Fibroblast of the aortic adventitia (primary cell): ENCODE measurements at places on chromosomes 7 and 10.

GRCh38 chr10:126104767-126105166 lies 208.4 kb downstream of the FANK1 start:
- peak; percentile 21 for DNase-seq

- no peak for DNase-seq
Measured at GRCh38 chr7:110650328-110650727, 440.6 kb upstream of the LRRN3 start.

- DNase-seq = no peak
Measured at GRCh38 chr10:86673827-86674581, 5.7 kb downstream of the LDB3 start.

DNA sequence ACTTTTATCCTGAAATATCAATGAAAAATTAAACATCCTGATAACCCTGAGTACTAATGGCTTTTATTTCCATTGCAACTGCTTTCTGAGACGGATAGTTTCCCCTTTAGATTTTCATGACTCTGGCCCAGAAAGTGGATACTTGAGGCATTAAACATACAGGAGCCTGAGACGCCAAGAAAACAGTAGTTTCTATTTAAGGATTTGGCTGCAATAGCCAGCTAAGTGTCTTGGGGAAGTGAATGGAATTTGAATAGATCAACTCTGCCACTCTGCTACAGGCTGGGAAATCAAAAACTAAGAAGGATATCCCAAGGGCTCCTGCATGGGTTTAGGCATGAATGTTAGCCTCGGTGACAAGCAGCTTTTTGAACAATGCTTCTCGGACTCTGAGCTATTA lies 24.7 kb upstream of the GPAM start:
- DNase-seq = peak; percentile 77

- no peak for DNase-seq
Measured at GRCh38 chr7:187227-187927, 5.0 kb upstream of the FAM20C start.

GRCh38 chr10:4199196-4199595 lies 414.2 kb upstream of the KLF6 start:
- no peak for DNase-seq

DNA sequence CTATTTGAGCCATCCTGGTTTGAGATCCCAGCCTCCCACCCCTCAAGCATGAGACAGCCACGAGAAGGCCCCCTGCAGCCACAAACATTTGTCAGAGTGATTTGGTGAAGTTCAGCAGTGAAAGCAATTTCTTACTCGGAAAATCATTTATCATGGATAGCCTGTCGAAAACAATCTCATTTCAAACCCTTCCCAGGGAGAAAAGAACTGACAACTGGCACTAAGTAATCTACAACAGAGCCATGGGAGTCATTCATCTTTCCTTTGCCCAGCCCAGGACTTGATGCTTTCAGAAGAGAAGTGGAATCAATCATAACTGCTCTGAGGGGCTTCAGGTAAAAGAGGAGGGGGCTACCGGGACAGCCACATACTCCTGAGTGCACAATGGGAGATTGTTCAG lies 411.2 kb downstream of the KCNMA1 start:
- no peak for DNase-seq

DNA sequence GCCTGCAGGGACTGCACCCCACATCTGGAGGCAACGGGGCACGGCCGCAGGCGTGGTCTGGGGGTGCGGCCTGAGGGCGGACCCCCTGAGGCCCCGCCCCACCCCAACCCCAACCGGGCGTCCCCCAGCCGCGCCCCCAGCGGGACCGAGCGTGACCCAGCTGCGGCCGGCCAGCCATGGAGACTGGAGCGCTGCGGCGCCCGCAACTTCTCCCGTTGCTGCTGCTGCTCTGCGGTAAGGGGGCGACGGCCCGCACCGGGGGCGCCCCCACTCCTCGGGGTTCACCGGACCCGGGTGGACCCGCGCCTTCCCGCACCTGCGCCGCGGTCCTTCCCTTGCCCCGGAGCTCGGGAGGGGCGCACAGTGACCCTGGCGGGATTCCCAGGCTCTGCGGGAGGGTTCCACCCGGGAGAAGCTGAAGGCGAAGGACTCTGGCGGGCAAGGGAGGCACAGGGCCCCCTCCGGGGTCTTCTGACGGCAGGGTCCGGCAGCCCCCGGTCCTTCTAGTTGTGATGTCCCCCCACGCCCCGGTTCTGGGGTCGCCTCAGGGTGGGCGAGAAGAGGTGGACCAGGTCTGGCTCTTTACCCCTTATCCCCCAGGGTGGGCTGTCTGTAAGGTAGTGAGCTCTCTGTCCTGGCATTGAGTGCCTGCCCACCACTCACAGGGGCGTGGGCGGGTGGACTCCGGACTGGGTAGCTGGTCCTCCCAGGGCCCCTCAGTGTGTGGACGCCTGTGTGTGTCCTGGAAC lies at the start of gene RAMP3:
RAMP3 (plus strand) TSS at position 139 of the 749 bp plus-strand sequence; CDS start at position 177, 38 bp downstream.
- DNase-seq = no peak

DNA sequence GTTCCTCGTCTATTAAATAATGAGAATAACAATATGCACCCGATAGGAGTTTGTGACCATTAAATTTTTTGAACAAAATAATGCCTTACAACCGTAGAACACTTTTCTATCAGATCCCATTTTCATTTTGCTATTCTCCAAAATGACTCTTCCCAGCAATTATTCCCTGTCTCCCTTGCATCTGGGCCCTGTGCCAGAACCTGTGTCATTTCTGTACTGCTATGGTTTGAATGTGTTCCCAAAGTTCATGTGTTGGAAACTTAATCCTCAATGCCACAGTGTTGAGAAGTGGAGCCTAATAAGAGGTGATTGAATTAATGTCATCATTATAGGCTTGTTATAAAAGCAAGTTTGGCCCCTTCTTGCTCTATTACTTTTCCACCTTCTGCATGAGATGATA lies 33.2 kb upstream of the SMNDC1 start:
- peak; percentile 60 for DNase-seq

GRCh38 chr10:126628746-126629145 lies 41.7 kb downstream of the C10orf90 start:
- DNase-seq = no peak

DNA sequence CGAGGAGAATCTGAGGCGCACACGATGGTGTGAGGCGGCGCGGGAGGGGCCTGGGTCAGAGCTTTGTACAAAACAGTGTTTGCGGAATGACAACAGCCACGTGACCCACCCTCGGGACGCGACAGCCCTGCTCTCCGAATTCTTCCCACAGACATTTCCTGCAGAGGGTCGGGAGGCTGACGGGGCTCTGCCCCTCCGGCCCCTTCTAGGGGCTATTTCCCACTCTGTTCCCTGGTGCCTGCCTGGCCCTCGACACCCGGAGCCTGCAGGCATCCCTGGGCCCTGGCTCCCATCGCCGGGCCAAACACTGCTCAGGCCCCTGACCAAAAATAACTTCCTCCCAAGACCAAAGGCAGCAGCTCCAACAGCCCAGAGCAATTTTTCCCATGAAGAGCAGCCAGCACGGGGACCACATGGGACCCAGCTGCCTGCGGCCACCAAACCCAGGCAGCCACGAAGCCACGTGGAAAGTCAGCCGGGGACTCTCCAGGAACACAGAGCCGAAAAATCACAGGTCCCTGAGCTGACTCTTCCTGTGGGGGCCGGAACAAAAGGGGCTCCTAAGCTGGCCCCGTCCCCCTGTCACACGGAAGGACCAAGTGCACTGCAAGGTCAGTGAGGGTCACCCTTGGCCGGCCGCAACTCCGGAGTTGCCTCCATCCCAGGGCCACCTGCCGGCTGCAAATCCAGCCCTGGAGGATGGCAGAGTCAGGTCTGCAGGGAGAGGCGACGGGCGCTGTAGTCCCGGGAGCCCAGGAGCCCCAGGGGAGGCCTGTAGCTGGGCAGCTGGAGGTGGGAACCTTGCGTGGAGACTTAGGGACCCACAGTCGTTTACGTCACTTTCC lies 42.0 kb downstream of the PAPOLB start:
- no peak for DNase-seq

DNA sequence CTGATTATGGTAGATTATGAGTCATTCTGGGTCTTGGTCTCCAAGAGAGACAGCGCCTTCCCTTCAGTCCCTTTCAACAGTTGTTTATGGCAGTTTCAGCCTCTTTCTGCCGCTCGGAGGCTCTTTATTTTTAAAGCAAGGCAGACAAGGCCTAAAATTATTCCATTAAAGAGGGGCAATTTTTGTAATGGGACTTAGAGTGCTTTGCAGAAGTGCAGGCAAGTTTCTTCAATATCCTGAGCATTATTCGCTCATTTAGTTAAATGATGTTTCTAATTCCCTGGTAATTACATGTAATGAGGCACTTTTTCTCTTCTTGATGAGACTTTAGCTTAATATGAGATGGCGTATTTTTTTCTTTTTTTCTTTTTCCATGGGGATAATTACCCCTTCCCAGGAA lies 33.6 kb downstream of the BUB3 start:
- no peak for DNase-seq

GRCh38 chr10:104337521-104337984 lies 712 bp downstream of the ITPRIP start:
- peak; percentile 50 for DNase-seq

GRCh38 chr10:132665946-132666704 lies 119.8 kb downstream of the NKX6-2 start:
- DNase-seq = peak; percentile 90

GRCh38 chr10:82497439-82497838 lies 622.4 kb downstream of the NRG3 start:
- DNase-seq = peak; percentile 28

DNA sequence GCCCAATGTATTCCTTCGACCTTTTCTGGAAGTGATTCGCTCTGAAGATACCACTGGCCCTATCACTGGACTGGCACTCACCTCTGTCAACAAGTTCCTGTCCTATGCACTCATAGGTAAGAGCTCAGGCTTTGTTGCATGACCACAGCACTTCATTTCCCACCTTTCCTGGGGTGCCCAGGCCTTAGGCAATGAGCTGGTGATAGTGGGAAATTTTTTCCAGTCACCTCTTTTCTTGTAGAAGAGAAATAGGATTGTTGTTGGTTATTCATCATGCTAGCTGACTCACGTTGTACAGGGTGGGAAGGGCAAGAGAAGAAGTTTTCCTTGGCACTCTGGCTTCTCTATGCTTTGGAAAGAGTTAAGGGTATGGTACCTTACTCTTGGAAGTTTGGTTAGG lies 51.4 kb upstream of the NFKB2 start:
- DNase-seq = peak; percentile 51

DNA sequence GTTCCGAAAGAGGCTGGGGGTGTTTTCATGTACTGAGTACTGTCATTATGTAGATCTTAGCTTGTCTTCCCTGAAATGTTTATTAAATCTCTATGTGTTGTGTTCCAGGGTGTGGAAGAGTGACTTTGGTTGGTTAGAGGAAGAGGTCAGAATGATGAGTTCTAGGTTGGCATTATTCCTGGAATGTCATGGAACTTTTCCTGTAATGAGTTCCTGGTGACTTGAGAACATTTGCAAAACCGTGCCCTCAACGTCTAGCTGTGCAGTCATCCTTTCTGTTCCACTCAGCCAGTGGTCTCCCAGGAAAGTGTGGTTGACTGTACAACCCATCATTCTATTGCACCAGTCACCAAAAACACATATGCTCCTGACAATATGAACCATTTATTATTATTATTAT lies 129.6 kb downstream of the BICC1 start:
- DNase-seq = peak; percentile 74

DNA sequence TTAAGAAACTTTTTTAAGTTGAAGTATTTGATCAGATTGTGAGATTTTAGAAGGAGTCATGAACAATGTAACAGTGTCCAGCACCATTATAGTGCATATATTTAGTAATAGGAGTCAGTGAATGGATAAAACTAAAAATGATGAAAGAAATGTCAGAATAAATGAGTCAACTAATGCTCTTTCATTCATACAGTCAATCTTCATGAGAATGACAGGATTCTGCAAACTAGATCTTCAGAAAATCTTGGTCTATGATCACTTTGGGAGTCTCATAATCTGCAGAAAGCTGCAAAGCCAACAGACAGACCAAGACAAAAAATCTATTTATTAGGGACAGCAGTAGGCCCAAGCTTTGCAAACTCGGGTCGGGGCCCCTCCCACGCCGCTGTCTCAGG lies 710 bp downstream of the RNLS start:
- no peak for DNase-seq

DNA sequence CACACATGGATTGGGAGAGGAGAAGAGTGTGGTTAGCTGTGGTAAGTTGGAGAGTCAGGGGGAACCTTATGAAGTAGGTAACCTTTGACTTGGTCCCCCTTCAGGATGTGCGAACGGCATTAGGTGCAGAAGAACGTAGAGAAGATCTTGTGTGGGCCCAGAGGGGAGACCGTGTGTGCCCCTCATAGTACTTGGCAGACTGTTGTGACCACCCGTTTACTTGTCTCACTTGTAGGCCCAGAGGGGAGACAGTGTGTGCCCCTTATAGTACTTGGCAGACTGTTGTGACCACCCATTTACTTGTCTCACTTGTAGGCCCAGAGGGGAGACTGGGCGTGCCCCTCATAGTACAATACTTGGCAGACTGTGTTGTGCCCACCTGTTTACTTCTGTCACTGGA lies 2.6 kb downstream of the GTPBP4 start:
- DNase-seq = no peak

- DNase-seq = no peak
Measured at GRCh38 chr10:121654021-121654545, 55.8 kb upstream of the FGFR2 start.

DNA sequence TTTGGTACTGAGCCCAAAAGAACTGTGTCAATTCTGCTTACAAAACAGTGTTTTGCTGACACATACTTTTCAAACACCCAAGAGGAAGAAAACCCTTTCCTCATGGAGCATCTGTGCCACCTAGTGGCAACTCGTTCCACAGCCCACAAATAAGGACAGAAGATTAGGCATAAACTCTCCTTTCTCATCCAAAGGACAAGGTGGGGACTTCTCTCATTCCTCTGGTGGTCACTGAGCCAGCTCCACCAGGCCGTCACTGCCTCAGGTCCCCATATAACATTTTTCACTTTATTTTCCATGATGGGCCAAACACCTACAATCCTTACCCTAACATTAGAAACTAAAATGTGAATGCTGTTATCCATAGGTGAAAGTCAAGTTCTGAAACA lies 76.9 kb downstream of the RNF216 start:
- DNase-seq = peak; percentile 91

DNA sequence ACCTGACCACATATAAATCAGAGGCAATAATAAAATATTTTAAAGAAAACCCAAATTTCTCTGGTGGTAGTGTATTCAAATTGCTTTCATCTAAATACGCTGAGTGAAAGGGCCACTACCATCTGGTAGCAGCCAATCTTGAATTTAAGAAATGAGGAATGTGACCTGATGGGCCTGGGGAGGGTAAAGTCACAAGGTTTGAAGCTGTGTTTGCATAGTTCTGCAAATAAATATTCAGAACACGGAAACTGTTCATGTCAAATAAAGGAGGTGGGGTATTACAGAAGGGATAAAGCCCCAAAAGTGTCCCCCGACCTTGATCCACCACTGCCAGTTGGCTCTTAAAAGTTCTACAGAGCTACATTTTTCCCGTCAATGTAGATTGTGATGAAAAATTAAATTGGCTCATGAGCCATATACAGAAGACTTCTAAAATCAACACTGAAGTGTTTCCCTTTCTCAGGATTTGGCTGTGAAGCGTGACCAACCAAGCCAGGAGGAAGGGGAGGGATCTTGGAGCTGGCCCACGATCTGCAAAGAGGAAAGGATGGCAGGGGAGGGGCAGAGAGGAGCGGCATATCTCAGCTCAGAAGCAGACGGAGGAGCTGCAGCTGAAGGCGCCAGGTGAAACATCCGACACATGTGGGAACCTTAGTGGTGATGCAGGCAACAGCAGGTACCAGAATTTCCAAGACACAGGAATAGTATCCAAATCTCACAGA lies 39.6 kb downstream of the MPP7 start:
- no peak for DNase-seq
